ENCODE measurements at places on chromosomes 5 and 9.
A peak's percentile ranks its signal among the peaks of the same experiment; 100 is the strongest.

DNA sequence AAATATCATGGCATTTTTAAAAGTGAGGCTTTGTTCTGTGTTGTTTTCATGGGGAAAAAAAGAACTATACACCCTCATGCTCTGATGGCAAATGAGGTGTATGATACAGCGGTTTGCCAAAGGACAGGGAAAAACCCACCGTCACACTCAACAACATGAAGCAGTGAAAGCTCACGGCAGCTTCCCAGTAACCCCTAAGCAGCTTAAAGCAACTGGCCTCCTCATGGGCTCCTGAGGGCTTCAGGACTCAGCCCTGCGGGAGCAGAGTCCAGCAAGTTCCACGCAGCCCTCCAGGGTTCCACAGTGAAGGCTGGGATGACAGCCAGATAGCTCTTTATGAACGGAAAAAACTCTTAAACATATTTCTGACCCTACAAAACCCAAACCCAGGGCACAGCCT is 12.9 kb downstream of the BARHL1 start:
- no peak for DNase-seq

DNA sequence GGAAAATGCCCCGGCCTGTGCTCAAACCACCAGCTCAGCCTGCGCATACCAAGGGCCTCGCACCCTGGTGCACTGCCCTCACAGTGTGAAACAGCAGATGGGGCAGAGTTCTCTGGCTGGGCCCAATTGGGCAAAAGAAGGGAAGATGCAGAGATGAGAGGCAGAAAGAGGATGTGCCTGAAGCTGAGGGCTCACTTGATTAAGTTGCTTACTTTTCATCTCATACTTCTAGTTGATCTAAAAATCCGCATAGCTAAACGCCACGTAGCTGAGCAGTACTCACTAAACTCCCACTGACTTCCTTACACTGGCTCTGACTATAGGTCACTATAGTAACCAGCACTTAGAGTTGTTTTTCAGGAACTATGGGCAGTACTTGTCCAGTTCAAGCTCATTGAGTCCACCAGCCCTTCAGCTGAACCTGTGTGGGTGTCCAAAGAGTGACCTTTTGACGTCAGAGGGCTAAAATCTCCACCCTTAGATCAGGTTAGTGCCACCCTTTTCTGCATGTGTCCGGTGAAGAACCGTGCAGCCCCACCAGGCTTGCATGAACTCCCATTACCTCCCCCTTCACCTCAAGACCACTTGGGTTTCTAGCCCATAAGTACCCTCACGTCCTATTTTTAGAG is 215.2 kb downstream of the AUH start:
- no peak for DNase-seq

DNA sequence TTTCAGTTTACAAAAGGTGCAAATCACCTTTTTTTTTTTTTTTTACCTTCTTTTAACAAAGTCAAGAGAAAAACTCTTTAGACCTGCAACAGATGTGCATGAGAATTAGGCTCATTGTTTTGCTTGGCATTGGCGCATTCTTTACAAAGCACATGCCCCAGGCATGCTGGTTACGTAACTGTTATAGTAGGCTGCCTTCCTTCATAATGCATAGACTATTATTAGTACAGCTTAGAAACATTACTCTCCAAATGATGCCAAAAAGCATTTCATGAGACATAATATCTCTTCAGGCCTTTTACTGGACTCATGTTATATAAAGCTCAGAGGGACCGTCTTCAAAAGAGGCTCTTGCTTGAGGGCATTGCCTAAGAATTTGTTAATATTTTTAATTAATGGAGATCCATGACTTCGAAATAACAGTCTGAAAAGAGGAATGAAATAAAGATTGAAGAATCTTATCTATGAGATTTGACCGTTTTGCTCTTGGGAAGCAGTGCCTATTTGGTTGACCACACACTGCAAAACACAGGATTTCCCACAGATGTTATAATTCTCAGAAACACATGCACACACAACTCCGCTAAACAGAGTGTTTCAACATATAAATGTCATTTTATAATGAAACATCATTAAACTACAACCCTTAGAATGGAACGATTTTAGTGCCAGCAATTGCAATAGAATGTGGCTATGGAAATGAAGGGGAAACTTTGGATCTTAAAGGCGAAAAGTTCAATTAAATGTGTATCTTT is 478.7 kb downstream of the PRR16 start:
- peak; percentile 31 for DNase-seq

GRCh38 chr5:118578093-118578492 is 410.3 kb downstream of the DTWD2 start:
- DNase-seq, result peak; percentile 24

GRCh38 chr5:37886242-37886905 is 46.5 kb upstream of the GDNF start:
- DNase-seq, result no peak

GRCh38 chr5:1930880-1931603 is 48.3 kb upstream of the IRX4 start:
- no peak for DNase-seq

GRCh38 chr9:2208991-2209390 is 193.8 kb downstream of the SMARCA2 start:
- DNase-seq, result no peak

- DNase-seq, result no peak
Observed at GRCh38 chr9:82127465-82127864, 138.9 kb downstream of the SPATA31D1 start.

DNA sequence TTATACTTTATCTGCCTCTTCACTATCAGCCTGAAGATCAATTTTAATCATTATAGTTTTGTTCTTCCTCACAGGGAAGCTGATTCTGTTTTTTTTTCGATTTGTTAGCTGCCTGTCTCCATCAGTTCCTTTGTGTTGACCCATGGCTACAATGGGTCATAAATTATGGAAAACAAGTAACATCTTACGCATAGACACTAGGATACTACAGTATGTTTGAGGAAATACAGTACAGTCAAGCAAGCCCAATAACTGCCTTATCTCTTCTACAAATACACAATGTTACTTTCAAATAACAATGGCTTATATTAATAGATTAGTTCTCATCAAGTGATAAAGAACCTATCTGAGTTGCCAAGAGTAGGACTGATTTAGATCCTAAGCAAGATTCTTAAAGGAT is 160.5 kb upstream of the FREM1 start:
- DNase-seq, result no peak

- DNase-seq, result peak; percentile 34
Observed at GRCh38 chr5:137446615-137447014, 52.5 kb downstream of the SPOCK1 start.

DNA sequence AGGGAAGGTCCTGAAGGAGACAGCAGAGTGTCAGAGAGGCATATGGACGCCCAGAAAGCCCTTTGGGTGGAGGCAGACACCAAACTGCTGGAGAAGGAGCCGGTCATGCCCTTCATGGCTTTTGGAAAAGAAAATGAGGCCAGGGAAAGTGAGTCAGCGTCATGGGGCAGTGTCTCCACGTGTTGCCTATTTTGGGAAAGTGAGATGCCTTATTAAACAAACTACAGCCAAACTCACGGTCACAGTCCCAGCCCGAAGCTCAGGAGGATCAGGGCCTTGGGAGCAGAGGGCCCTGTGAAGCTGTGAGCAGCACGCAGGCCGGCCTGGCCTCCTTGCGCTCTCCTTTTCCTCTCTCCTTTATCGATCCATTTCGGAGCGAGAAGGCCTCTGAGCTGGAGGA is 25.0 kb downstream of the RGS3 start:
- DNase-seq, result peak; percentile 26

Measured in fibroblast of the aortic adventitia (primary cell).